ENCODE measurements at places on chromosomes 3 and 15.

DNA sequence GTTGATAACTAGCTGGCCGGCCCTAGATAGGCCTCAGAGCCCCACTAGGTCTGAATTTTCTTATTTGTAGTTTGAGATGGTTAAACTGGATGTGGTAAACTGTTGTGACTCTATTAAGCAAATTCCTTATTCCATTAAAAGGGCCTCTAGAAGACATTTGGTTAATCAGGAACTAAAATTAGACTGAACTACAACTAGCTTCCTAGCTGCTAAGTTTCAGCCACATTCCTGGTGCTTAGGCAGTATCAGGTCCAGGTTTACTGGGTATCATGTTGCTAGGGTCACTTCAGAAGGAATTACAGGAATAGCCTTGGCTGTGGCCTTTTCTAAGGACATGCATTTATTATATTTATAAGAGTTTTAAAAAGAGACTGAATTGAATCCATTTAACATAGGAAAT is 136.3 kb downstream of the PLD1 start:
- DNase-seq = no peak

DNA sequence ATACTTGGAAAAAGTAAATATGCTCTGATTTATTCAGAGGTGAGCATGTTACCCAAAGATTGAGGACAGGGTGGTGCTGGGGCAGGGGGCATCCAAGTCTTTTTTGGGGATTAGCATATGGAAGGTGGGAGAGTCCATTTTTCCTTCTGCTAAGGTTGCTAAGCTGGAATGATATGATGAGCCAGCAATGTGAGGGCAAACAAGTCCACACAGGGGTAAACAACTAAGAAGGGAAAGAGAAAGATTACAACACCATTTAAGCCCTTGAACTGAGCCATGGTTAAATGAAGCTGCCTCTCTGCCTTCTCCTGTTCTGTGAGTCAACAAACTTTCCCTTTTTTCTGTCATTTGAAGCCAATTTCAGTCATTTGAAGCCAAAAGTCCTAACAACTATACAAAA is 89.0 kb downstream of the RPL22L1 start:
- no peak for DNase-seq

DNA sequence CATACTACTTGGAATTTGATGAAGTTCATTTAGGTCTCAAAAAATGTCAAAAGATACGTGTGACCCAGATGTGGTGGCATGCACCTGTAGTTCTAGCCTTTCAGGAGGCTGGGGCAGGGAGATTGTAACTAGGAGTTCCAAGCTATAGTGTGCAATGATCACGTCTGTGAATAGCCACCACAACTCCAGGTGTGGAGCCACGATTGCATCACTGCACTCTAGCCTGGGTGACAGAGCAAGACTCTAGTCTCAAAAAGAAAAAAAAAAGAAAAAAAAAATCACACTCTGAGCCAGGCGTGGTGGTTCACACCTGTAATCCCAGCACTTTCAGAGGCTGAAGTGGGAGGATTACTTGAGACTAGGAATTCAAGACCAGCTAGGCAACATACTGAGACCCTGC is 14.2 kb downstream of the MAP4 start:
- DNase-seq = no peak

GRCh38 chr15:64610257-64610919 is 150.0 kb downstream of the ZNF609 start:
- no peak for DNase-seq

GRCh38 chr3:149717391-149718056 is 34.8 kb downstream of the COMMD2 start:
- DNase-seq = no peak

DNA sequence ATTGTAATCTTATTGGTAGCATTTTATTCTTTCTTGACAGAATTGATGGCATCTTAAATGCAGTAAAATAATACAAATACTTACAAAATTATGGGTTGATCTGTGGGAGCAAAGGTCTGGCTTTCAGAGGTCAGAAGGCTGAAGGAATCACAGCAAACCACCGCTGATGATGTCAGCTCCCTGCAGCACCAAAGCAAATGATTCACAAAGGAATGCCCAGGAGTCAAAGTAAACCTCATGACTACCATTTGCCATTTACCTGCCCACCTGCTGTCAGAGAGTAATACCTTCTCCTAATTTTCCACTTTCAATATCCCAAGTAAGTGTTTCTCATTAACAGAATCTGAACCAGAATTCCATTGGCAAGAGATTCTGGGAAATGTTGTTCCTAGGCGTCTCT is 46.1 kb downstream of the CPA3 start:
- DNase-seq = no peak

- DNase-seq = no peak
These were observed 4.6 kb upstream of the TM4SF1 start for GRCh38 chr3:149382101-149382467.

DNA sequence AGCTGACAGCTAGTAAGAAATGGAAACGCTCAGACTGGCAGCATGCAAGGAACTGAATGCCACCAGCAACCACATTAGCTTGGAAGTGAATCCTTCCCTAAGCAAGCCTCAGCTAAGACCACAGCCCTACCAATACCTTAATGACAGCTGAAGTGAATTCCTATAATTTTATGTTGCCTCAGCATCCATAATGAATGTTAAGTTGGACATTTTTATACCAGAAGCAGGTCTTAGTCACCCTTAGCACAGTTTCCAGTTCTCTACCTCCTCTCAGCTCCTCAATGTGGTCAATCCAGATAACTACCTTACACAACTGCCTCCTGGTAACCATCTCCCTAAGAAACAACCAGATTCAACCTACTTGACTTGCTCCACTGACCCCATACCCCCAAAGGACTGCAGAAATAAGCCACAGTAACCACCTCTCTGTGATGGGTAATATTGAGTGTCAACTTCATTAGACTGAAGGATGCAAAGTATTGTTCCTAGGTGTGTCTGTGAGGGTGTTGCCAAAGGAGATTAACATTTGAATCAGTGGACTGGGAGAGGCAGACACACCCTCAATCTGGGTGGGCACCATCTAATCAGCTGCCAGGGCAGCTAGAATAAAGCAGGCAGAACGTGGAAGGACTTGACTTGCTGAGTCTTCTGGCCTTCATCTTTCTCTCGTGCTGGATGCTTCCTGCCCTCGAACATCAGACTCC is 33.5 kb downstream of the NEDD4 start:
- no peak for DNase-seq

DNA sequence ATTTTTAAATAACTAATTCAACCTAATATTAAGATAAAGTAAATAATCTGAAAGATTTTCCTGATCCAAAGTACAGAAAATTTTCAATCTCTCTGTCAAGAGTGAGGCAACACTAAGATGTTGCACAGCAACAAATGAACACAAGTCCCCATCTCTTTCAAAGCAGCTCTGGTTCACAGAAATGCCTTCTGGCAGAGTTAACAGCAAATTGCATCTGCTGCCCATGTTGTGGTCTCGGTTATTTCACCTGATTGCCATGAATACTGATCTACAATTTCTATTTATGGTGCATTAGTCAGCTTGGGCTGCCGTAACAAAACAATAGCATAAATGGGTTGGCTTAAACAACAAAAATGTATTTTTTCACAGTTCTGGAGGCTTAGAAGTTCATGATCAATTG is 167.3 kb downstream of the BCHE start:
- DNase-seq = no peak

DNA sequence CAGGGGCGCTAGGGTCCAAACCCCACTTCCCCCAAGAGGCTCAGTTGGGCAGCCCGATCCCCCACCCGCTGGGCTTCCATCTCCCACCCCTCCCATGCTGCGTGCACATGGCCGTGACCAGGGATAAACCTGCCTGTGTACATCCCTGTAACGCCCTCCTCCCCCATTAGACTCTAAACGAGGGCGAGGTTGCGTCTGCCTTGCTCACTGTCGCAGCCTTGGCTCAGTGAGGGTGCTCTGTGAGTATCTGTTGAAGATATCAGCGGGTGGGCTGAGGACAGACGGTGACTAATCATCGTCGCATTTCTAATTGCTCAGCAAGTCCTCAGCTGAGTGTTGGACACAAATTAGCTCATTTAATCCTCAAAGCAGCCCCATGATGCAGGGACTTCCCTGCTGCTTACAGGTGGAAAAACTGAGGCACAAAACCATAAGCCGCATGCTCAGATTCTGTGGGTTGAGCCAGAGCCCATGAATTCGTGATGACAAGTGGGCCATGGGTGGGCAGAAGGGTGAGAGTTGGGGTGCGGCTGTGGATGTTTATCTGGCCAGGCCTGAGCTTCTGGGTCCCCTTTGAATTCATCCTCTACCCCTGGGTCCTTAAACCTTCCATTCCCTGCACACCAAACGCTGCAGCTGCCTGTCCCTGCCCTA is 26.0 kb downstream of the FBLN2 start:
- DNase-seq = no peak

- no peak for DNase-seq
These were observed 32.8 kb downstream of the TKT start for GRCh38 chr3:53223025-53223424.

DNA sequence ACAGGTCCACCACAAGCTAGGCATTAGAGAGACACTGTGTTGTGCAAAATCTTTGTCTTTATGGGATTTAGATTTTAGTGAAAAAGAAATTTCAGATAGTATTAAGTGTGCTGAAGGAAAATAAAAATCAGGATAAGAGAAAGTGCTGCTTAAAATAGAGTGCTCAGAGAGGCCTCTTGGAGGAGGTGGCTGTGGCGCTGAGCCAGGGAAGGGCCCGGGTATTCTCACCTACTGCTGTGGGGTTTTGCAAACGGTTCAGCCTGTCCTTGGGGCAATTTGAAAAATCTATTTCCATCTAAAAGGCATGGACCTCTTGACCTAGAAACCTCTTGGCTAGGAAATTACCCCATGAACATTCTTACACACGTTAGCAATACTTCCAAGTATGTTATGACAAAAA is 267.7 kb downstream of the TJP1 start:
- no peak for DNase-seq

GRCh38 chr3:127108796-127109195 is 84.1 kb upstream of the PRR23E start:
- DNase-seq = no peak

GRCh38 chr3:74263031-74263430 is 351.4 kb downstream of the CNTN3 start:
- DNase-seq = no peak

DNA sequence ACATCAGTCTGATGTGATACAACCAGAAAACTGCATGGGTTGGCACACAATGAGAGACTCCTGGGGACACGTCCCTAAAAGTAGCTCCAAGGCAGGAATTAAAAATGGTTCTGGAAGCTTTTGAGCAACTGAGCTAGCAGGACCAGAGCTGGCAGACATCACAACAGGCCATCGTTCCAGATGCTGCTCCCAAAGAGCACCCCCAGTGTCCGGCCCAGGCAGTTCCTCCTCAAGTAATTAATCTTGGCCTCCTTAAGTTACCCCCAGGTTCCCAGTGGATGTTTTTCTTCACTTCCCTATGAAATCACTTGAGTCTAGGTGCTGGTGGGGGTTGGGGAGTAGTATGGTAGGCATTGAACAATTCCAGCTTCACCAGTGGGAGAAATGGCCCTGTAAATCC is 711.6 kb downstream of the MECOM start:
- no peak for DNase-seq

DNA sequence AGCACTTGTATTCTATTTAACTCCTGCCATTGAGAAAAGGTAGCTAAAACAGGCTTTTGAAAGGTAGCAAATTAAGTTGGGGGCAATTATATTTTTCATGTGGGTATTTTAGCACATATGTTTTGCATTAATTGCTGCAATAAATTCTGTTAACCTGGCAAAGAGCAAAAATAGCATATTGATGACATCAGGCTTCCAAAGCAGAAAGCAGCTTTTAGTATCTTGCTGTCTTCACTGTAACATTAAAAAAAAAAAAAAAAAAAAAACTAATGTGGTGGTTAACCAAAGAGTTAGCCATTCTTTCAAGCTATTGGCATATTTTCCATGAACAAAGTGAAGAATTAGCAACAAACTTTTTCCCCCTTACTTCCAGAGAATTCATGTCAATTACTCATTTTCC is 9.1 kb downstream of the EPHA3 start:
- no peak for DNase-seq

DNA sequence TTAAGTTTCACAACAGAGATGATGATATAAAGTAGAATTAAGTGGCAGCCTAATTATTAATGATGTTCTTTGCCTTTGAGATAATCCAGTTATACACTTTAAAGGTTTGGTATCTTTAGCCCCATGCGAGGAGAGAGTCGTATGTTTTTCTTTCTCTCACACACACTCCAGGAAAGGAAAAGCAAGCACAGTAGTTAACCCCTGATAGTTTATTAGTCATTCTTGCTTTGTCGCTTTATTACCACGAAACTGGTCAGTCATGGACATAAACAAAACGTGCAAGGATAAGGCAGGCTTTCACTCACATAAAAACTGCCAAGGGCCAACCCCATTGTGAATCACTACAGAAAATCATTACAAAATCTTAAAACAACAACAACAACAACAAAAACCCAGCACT is 866.9 kb downstream of the FHIT start:
- DNase-seq = no peak

DNA sequence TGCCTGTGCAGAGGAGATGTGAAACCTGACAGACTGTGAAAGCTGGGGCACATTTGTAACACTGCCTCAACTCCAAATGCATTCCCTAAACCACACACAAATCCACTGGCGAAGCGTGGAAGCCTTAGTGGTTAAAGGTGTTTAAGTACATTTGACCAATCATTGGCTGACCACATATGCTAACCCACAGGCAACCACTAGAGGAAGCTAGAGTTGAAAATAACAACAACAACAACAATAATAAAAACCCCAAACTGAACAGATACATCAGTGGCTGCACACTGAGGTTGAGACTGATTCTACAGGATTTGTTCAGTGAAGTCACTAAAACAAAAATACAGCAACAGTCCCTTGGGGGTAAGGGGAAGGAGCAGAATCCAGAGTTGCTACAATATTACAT is 129.7 kb downstream of the TJP1 start:
- DNase-seq = no peak

- DNase-seq = no peak
These were observed 1068.6 kb upstream of the CADM2 start for GRCh38 chr3:83890039-83890762.

DNA sequence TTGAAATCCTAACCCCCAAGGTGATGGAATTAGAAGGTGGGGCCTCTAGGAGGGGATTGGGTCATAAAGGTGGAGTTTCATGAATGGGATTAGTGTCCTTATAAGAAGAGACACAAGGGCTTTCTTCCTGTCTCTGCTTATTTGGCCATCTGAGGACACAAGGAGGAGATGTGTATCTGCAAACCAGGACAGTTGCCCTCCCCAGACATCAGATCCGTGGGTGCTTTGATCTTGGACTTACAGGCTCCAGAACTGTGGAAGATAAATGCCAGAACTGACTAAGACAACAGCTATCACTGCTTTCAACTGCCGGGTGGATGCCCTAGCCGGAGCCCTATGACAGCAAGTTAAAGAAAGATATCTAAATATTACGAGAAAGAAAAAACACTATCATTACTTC is 94.4 kb downstream of the CHRNA7 start:
- DNase-seq = no peak

- no peak for DNase-seq
These were observed 104.6 kb upstream of the KLF13 start for GRCh38 chr15:31221936-31222515.
